AG04449 (cell line): ENCODE measurements at places on chromosomes 5 and 9.

GRCh38 chr5:50667653-50668595 lies 1.5 kb downstream of the PARP8 start:
- DNase-seq: no peak

DNA sequence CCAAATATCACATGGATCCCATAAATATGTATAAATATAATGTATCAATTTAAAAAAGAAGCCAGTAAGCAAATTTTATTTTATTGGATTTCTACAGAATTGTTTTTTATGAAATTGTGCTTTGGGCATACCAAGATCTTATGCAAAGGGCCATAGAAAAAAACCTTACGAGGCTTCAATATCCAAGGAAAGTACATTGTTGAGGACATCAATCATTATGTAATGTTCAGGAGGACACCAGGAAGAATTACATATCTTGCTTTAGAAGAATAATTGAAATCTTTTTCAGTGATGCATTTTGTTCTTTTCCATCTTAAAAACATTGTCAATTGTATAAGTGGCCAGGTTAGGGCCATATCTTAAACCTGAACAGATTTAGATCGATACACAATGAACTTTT lies 187.8 kb upstream of the GAS1 start:
- no peak for DNase-seq

- DNase-seq: no peak
These were observed 408.8 kb downstream of the ENC1 start for GRCh38 chr5:74231697-74232096.

DNA sequence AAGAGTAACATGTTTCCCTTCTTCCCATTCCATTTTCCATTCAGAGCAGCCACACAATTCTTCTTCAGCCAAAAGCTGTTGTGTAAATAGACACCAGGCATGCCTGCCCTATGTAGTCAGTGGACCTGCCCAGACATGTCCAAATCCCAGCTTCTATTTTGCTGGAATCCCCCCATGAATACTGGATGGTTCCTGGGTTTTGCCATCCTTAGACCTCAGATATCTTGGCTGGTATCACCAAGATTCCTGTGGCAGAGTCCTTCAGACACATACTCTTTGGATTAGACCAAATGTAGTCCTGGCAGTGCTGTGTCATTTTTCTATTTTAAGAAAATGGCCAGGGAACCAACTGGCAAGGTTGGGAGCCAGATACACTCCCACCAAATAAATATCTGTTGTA lies 10.3 kb downstream of the FST start:
- peak; percentile 96 for DNase-seq

- no peak for DNase-seq
These were observed 6.8 kb upstream of the IFNA5 start for GRCh38 chr9:21311889-21312288.

GRCh38 chr9:130680836-130681768 lies 12.5 kb upstream of the EXOSC2 start:
- DNase-seq: no peak

DNA sequence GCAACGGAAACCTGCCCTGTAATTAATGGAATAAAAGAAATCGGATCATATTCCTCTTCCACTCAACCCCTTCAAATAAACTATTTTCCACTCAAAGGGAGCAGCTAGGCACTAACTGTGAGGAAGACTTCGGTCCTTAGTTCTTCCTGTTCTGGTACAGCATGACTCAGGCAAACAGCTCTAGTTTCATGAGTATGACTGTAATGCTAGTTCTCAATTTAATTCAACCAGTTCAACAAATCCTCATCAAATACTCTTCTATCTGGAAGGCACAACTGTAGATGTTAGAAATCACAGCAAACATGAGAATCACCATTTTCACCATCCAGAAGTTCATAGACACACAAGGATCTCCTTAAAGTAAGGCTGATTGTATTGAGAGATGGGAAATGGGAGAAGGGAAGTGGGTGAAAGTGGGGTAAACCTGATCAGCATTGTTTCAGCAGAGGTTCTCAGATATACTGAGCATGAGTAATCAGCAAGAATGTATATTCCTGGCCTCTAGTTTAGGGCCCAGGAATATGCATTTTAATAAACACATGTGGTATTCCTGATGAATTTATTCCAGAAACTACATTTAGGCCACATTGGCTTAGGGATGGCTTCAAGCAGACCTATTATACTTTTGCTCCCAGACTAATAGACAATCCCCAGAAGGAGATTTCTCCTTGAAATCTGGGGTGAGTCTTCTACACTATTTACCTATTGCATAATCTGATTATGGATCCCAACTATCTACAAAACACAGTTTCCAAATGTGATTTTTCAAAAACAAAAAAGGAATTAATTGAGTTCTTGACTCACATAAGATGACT lies 141.1 kb upstream of the SLC12A2 start:
- DNase-seq: no peak
